ENCODE measurements at places on chromosomes 16 and 17. TPM values are rescaled to one million over a fixed set of nuclear protein-coding genes. Genes with fewer than 3 reads are reported as not detected.

Gene RETREG3
- total RNA-seq = 49.9 TPM

Gene MPV17L
- 6.6 TPM for total RNA-seq

Gene TBX6
- total RNA-seq = 3.4 TPM

Gene USP32
- total RNA-seq = 31.5 TPM

Gene NUP88
- total RNA-seq = 66.7 TPM

Gene SLC5A10
- not detected for total RNA-seq

Gene MYLK3
- total RNA-seq = not detected

Gene SCARF1
- 9.8 TPM for total RNA-seq

Gene ZNF205
- total RNA-seq = 24.6 TPM

Gene OR2C1
- not detected for total RNA-seq

Gene CDH3
- 1.8 TPM for total RNA-seq

Gene GRAP
- 3.2 TPM for total RNA-seq

Gene MYL11
- not detected for total RNA-seq

Gene KCNJ2
- 2.9 TPM for total RNA-seq

Gene C17orf67
- not detected for total RNA-seq

Gene KRT16
- not detected for total RNA-seq

Gene RNU2-1
- not detected for total RNA-seq

Gene TPSD1
- total RNA-seq = 10.3 TPM

Gene C17orf78
- total RNA-seq = 99.6 TPM

Gene GSDMA
- total RNA-seq = 3.3 TPM

Gene DNAH9
- total RNA-seq = not detected

Gene DHX38
- total RNA-seq = 119 TPM

Gene KRTAP2-3
- not detected for total RNA-seq

Gene UMOD
- not detected for total RNA-seq

Gene PYDC1
- not detected for total RNA-seq

Gene ASGR1
- total RNA-seq = 0.94 TPM

Gene SOX9
- 40.0 TPM for total RNA-seq

Gene GPT2
- 20.8 TPM for total RNA-seq

Gene PPP1R1B
- total RNA-seq = 110 TPM

Gene C16orf95
- total RNA-seq = 1.2 TPM

Gene C17orf58
- total RNA-seq = 5.0 TPM

Gene HID1
- total RNA-seq = 141 TPM

Gene KIF18B
- 40.4 TPM for total RNA-seq

Gene MYH13
- not detected for total RNA-seq

Gene SHISA6
- 0.27 TPM for total RNA-seq

Gene VTN
- total RNA-seq = not detected

Gene AIPL1
- total RNA-seq = not detected

Gene WRAP53
- total RNA-seq = 9.3 TPM

Gene DHRS7B
- 23.5 TPM for total RNA-seq

Gene GNG13
- not detected for total RNA-seq

Gene TRIM16
- 17.3 TPM for total RNA-seq

Gene GRAPL
- total RNA-seq = 6.7 TPM

Gene ALDH3A1
- total RNA-seq = 2.8 TPM

Gene ACSM2B
- not detected for total RNA-seq

Gene TBC1D3H
- not detected for total RNA-seq

Gene CSH2
- total RNA-seq = not detected

Gene CHD9NB
- total RNA-seq = 3.2 TPM

Gene C17orf100
- 16.5 TPM for total RNA-seq

Gene TRPV3
- total RNA-seq = 39.1 TPM

Gene EPX
- not detected for total RNA-seq

Gene HCRT
- not detected for total RNA-seq

Gene SULT1A2
- 241 TPM for total RNA-seq

Gene C1QL1
- not detected for total RNA-seq

Gene LRRC59
- total RNA-seq = 75.1 TPM

Gene IRF8
- 119 TPM for total RNA-seq

Gene MYO15A
- 3.8 TPM for total RNA-seq

Gene KRTAP1-5
- total RNA-seq = not detected

Gene SERPINF2
- 4.0 TPM for total RNA-seq

Gene MTSS2
- 115 TPM for total RNA-seq
